ENCODE measurements at places on chromosomes 12 and 14. TPM values are rescaled to one million over a fixed set of nuclear protein-coding genes. Genes with fewer than 3 reads are reported as not detected.

IRAK4 gene
- polyA plus RNA-seq, result 12.0 TPM

PZP gene
- polyA plus RNA-seq, result not detected

SLCO1B1 gene
- polyA plus RNA-seq, result not detected

SERPINA12 gene
- polyA plus RNA-seq, result not detected

CDKN3 gene
- 39.3 TPM for polyA plus RNA-seq

FOXA1 gene
- 0.10 TPM for polyA plus RNA-seq

VCPKMT gene
- 9.4 TPM for polyA plus RNA-seq

SAMD15 gene
- polyA plus RNA-seq, result 0.95 TPM

GLIPR1L1 gene
- not detected for polyA plus RNA-seq

TMPRSS12 gene
- not detected for polyA plus RNA-seq

LGR5 gene
- not detected for polyA plus RNA-seq

HHIPL1 gene
- 6.5 TPM for polyA plus RNA-seq

PIK3C2G gene
- not detected for polyA plus RNA-seq

LIN7A gene
- polyA plus RNA-seq, result 1.6 TPM

DPPA3 gene
- not detected for polyA plus RNA-seq

INHBC gene
- polyA plus RNA-seq, result not detected

ZNF385A gene
- polyA plus RNA-seq, result 3.1 TPM

FSCB gene
- not detected for polyA plus RNA-seq

FOXG1 gene
- polyA plus RNA-seq, result 0.04 TPM

SMCO2 gene
- 0.18 TPM for polyA plus RNA-seq

KRT71 gene
- not detected for polyA plus RNA-seq

TEAD4 gene
- 13.2 TPM for polyA plus RNA-seq
